Activated T-helper 2 cell treated with anti-CD3 and anti-CD28 coated beads, Interferon-gamma antibody, Interleukin-2, Interleukin-4, amounts not matched to agents 10 μg/mL and 5 μg/mL and 100 μg/mL, durations not matched to agents 14 hours and 24 hours and 36 hours (primary cell): ENCODE measurements at places on chromosomes 12 and 14.

- DNase-seq = no peak
- H3K4me3 ChIP-seq = no peak overlapping the region
- H3K36me3 ChIP-seq = no peaks in the 10 kb centered on the region
- no peak overlapping the region for H3K27ac ChIP-seq
Observed at GRCh38 chr12:114407842-114408411, 2.0 kb upstream of the TBX5 start.

DNA sequence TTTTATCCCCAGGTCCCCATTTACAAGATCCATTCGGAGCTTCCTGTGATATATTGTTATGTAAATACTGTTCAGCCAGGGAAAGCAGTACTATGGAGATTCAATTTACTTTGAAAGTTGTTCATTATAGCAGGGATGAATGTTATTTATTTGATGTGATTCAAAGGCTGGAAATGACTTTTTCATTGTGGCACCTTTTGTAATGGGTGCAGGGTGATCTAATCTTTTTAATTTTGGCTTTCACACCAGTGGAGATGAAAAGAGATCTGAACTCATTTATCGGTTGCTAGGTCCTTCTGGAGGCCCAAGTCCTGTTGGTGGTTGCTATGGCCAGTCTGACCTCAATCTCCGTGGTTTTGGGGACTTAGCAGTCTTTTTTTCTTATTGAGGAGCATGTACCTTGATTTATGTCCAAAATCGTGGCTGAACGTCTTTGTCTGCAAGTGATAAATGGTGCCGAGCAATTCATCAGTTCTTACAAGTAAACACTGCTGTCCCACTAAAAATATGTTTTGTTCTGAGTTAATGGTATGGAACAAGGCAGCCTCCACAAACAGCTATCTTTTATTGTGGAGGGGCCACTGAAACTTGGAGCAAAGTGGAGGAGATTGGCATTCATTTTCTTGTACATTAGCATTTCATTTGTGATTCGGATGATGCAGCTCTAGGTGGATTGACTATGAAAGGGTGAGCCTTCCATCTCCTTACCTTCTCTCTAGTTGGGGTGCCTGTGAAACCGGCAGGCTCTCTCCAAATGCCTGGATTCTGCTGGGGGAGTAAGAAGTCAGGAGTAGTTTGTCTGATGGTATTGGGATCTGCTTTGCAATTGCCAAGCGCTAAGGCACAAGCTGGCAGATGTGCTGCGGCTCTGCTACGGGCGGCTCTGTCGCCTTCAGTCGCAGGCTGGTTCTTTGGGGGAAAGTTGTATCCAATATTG lies 2.0 kb downstream of the RMST start:
- no peak overlapping the region for H3K4me3 ChIP-seq
- no peaks in the 10 kb centered on the region for H3K36me3 ChIP-seq
- DNase-seq = no peak
- no peak overlapping the region for H3K27ac ChIP-seq

- no peak for DNase-seq
- no peak overlapping the region for H3K27ac ChIP-seq
- H3K27me3 ChIP-seq = peaks cover 3% of the 10 kb centered on the region
- peaks cover 14% of the 10 kb centered on the region for H3K36me3 ChIP-seq
- no peak overlapping the region for H3K4me3 ChIP-seq
Observed at GRCh38 chr12:27467641-27468040, 21.1 kb downstream of the SMCO2 start.

- no peak for DNase-seq
- H3K4me1 ChIP-seq = peaks cover 6% of the 10 kb centered on the region
- no peak overlapping the region for H3K27ac ChIP-seq
- H3K27me3 ChIP-seq = no peaks in the 10 kb centered on the region
- no peak overlapping the region for H3K4me3 ChIP-seq
- peaks cover 31% of the 10 kb centered on the region for H3K36me3 ChIP-seq
Observed at GRCh38 chr12:22525426-22525825, 18.9 kb downstream of the C2CD5 start.

- H3K4me1 ChIP-seq = peaks cover 20% of the 10 kb centered on the region
- peak within 1 kb of the TSS; percentile 97 for H3K4me3 ChIP-seq
- no peaks in the 10 kb centered on the region for H3K27me3 ChIP-seq
- H3K36me3 ChIP-seq = peaks cover 52% of the 10 kb centered on the region
- H3K27ac ChIP-seq = peak within 1 kb of the TSS; percentile 99
Observed at GRCh38 chr12:121803861-121804416, at the start of gene SETD1B. TSS of gene SETD1B (plus strand) at chr12:121804009. CDS start at chr12:121804738, 729 bp downstream.
